ENCODE measurements at places on chromosomes 16 and 17.

DNA sequence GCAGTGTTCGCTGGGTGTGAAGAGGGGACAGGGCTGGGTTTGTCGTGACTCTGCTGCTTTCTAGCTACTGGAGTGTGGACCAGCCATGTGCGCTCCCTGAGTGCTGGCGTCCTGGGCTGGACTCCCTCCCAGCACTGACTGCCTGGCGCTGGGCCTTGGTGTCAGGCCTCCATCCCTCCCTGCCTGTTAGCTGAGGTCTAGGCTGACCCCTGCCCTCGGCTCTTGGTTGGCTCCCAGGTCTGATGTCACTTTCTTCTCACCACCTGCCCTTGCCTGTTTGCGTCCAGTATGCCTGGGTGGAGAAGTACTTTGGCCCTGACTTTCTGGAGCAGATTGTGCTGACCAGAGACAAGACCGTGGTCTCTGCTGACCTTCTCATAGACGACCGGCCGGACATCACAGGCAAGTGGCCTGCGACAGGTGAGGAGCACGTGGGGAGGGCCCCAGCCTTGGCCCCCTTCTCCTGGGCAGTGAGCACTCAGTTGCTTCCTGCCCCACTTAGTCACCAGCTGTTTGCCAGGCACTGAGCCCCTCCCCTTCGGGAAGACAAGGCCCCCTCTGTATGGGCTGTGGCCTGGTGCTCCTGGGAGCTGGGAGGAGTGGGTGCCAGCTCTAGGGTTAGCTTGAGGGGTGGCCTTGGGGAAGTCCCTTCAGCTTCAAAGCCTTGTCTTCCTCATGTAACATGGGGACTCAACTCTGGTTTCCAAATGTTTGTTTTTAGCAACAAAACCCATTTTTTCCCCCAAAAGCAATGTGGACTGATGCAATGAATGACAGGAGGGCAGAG is 41.5 kb downstream of the NT5M start:
- DNase-seq: no peak

DNA sequence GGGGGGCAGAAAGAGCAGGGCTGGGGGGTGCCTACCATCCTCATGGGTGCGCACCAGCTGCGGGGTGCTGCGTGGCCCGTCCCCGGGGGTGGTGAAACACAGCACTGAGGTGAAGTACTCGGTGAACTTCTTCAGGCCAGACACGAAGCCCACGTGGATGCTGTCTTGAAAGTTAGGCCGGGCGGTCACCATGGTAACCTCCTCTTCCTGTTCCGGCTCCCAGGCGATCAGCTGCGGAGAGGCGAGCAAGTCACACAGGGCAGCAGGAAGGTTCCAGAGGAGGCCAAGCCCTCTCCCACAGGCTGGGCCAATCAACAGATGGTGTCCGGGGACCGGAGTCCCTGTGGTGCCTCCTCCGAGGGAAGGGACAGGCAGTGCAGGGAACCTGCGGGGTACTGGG is 90.1 kb upstream of the CDC42EP4 start:
- DNase-seq: no peak

GRCh38 chr16:668519-669171 is 713 bp downstream of the RHOT2 start:
- DNase-seq: no peak

DNA sequence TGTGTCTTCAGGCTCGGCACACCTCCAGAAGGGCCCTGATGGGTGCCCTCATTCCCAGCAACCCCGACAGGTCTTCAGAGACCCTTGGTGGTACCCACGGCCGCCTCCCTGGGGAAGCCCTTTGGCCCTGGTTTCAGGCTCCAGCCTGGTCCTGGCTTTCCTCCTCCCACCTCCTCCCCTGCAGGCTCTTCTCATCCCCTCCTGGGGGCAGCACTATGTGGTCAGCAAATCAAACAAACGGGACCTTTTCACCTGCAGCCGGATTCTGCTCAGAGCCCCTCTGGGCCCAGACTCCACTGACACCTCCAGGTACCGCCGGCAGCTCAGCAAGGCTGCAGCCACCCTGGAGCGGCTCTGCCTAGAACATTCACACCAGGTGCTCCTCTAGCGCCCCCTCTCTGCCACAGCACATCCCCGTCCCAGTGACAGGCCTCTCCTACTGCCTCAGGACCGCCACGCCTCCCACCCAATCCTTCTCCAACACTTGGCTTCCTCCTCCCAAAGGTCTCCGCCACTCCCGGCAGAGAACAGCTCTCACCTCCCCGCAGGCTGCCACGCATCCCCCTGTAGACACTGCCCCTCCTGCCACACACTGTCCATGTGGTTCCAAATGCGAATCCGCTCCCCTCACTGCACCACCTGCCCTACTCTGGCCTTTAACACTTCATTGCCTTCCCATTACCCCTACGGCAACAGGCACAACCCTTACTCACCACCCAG is 12.0 kb downstream of the CORO7 start:
- peak; percentile 61 for DNase-seq

- DNase-seq: no peak
Measured at GRCh38 chr16:12204601-12205000, 228.1 kb downstream of the SNX29 start.

- no peak for DNase-seq
Measured at GRCh38 chr16:23896832-23897821, 61.3 kb downstream of the PRKCB start.

- DNase-seq: no peak
Measured at GRCh38 chr16:10685709-10686108, 9.0 kb downstream of the TEKT5 start.

DNA sequence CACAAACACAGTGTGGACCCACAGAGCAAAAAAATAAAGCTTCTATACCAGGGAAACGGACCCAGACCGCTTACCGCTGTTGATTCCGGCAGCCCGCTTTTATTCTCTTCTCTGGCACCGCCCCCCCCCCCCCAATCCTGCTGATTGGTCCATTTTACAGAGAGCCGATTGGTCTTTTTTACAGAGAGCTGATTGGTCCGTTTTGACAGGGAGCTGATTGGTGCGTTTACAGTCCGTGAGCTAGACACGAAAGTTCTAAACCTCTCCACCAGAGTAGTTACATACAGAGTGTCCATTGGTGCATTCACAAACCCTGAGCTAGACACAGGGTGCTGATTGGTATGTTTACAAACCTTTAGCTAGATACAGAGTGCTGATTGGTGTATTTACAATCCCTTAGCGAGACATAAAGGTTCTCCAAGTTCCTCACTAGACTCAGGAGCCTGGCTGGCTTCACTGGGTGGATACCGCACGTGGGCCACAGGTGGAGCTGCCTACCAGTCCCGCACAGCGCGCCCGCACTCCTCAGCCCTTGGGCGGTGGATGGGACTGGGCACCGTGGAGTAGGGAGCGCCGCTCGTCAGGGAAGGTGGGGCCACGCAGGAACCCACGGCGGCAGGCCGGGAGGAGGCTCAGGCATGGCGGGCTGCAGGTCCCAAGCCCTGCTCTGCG is 92.4 kb downstream of the HAPSTR1 start:
- no peak for DNase-seq

DNA sequence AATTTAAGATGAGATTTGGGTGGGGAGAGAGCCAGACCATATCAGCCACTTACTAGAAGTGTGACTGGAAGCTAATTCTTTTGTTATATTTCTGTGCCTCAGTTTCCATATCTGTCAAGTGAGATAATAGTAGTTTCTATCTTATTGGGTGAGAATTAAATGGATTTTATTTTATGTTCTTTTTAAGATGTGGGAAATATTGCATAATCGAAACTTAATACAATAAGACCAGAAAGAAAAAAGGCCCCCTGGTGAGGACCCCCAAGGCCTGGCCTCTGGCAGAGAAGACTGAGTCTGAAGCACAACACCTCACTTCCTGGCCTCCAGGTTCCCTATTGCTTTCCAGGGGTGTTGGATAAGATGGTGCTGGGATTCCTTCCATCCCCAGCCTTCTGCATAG is 13.7 kb downstream of the PLCG2 start:
- DNase-seq: no peak

DNA sequence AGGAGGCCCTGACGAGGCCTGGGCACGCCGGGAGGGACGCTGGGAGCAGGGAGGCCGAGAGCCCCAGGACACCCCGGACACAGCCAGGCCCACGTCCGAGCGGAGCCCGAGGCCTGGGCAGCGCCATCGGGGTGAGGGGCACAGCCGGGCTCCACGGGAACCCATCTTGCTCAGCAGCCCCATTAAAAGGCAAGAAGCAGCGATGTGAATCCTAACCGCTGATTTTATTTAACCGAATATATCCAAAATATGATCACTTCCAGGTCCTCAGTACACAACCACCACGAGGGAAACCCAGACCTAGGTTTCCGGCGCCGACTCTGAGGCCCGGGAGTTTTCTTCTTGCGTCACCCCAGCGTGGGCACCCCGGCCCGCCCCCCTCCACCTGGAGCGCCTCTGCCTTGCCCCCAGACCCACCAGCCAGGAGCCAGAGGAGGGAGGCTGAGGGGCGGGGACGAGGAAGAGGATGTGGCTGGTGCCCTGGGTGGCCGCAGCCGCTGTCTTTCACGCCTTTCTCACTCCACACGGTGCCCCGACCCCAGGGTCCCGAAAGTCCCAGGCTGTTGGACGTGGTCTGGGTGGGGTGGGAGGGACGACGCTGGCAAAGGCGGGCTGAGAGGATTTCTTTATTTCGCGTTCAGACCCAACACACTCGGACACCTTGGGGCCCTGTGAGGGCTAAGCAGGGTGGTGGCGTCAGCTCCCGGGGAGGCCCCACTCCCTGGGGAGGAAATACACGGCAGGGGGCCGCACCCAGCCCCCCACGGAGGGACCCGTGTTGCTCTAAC is 568 bp upstream of the CCDC154 start:
- no peak for DNase-seq

GRCh38 chr16:1982013-1982433 is 754 bp upstream of the NOXO1 start:
- DNase-seq: no peak

DNA sequence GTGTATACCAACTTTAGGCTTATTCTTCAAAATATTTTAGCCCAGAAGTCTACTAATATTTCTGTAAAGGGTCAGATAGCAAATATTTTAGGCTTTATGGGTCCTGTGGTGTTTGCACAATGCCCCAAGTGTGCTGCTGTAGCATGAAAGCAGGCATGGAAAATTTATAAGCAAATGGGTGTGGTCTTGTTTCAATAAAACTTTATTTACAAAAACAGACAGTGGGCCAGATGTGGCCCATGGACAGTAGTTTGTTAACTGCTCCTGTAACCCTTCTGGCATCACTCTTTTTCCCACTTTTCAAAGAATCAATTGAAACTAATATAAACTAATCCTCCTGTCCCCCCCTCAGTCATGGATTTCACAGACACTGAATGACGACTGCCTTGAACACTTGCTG is 410.7 kb downstream of the SHISA9 start:
- no peak for DNase-seq

DNA sequence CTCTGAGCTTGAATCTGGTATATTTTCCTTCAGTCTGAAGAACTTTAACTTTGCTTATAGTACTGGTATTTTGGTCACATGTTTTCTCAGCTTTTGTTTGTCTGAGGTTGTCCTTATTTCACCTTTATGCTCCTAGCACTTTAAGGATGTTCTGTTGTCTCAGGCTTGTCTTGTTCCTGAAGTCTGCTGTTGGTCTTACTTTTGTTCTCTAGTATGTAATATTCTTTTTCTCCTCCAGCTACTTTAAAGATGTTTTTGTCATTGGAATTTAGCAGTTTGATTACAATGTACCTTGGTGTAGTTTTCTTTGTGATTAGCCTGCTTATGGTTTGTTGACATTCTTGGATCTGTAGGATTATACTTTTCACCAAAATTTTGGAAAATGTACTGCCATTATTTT is 23.6 kb downstream of the RPTOR start:
- no peak for DNase-seq

All from GM12891 (cell line).